ENCODE measurements at places on chromosomes 5 and 9.

DNA sequence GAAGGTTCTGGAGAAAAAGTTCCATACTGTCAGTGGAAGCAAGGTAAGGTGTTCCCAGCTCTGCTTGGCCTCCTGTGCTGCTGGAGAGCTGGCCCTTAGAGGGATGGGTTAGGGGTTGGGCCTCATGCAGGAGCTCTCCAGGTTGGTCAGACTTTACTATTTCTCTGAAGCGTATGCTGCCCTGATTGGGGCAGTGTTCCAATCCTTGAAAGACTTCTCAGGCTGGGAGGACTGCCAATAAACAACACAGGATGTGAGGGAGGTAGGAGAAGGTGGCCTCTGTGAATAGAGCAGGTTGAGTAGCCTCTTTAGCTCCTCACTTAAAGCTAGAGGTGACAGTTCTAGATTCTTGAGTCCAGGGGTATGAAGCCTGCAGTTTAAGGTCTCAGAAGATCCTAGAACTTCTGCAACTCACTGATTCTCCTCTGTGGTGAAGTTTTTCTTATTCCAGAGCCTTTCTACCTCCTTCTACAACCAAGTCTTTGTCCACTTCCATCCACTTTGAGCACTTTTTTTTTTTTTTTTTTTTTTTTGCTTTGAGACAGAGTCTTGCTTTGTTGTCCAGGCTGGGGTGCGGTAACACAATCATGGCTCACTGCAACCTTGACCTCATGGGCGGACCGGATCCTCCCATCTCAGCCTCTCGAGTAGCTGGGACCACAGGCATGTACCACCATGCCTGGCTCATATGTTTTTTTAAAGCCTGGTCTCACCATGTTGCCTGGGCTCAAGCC lies 3.0 kb downstream of the HNRNPAB start:
- DNase-seq, result no peak

DNA sequence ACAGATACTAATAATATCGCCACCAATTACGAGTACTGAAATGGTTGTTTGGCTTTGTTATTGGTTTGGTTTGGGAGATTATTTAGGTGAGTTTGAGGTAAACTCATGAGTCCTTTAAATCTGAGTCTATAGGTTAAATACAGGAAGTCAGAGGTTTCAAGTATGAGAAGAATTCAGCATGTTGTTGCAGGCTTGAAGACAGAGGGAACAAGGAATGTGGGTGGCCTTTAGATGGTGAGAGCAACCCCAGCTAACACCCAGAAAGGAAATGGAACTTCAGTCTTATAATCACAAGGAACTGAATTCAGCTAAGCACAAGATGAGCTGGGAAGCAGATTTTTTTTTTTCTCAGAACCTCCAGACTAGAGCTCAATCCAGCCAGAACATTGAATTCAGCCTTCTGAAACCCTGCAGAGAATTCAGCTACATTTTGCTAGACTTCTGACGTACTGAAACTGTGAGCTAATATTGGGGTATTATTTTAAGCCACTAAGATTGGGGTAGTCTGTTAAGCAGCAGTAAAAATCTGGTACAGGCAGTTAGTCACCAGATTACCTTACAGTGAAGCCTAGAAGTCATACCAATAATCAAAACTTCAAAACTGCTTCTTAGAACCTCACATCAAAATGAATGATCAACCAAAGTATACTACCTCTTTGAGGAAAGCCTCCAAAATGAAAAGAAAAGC lies 216.0 kb upstream of the PUM3 start:
- no peak for DNase-seq

- no peak for DNase-seq
Observed at GRCh38 chr5:134649163-134649835, 714 bp downstream of the SEC24A start.

GRCh38 chr9:31573561-31573960 lies 810.9 kb upstream of the ACO1 start:
- DNase-seq, result no peak

- no peak for DNase-seq
Observed at GRCh38 chr5:143426437-143426991, 23.0 kb upstream of the NR3C1 start.

- DNase-seq, result no peak
Observed at GRCh38 chr5:168740811-168741213, 161.6 kb upstream of the PANK3 start.

DNA sequence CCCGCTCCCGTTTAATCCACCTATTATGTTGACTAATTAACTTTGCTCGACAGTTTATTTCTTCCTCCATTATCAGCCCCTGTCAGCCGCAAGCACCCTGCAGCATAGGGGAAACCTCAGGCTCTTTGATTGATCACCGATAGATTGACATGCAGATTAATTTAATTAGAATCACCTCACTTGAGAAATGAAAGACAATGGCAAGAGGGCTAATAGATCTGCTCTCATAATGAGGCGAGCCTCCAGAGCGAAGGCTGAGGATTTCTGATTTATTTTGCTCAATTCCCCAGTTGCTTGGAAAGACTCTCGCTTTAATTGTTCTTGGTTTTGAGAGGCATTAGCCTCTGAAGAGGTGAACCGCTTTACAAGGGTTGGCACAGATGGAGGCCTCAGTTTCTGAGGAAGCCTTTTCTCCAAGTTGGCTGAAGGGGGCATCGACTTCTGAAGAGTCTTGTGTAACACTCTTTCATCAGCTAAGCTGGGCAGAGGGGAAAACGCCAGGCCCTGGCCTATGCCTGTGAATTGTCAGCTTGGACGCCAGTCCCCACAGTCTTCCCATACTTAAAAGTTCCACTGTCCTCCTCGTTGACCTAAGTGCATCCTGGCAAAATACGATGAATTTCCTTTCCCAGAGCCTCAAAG lies 275.4 kb downstream of the EBF1 start:
- DNase-seq, result no peak
